ENCODE measurements at places on chromosomes 13 and 19. TPM values are rescaled to one million over a fixed set of nuclear protein-coding genes. Genes with fewer than 3 reads are reported as not detected.

GRCh38 chr19:7078008-7078407 lies 8.5 kb downstream of the ZNF557 start:
- no peak for DNase-seq

DNA sequence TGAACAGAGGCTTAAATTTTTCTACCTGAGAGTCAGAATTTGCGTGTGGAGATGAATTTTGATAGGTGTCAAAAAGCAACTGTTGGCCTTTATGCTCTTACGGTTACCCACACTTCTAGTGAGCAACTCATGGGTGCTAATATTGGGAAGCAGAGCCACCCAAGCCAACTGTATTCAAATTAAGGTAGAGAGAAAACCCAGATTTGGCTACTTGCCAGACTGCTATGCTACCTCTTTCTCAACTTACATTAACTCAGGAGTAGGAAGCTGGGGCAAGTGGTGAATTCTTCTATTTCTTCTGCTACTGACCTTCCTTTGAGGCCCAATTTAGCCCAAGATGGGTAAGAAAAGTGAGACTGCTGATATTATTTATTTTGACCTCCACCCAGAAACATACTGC lies 83.9 kb downstream of the OLFM4 start:
- no peak for DNase-seq

DNA sequence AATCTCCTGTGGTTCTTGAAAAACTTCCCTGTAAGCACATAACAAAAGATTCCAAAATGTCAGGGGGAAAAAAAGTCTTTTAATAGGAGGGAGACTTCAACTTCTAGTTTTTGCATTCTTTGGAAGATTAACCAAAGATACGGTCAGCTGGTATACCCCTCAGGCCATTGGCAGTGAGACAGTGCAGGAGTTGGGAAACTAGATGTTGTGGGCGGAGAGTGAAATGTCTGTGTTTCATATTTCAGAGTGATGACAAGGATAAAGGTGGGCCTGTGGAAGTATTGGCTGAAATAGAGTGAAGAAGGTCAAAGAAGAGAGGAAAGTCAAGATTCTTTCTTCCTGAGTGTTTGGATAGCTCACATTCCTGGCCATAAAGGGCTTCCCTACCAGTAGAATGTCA lies 40.8 kb downstream of the CYP2B6 start:
- no peak for DNase-seq

The JUNB gene
- 39.1 TPM for total RNA-seq

The LGALS14 gene
- 0.13 TPM for total RNA-seq

DNA sequence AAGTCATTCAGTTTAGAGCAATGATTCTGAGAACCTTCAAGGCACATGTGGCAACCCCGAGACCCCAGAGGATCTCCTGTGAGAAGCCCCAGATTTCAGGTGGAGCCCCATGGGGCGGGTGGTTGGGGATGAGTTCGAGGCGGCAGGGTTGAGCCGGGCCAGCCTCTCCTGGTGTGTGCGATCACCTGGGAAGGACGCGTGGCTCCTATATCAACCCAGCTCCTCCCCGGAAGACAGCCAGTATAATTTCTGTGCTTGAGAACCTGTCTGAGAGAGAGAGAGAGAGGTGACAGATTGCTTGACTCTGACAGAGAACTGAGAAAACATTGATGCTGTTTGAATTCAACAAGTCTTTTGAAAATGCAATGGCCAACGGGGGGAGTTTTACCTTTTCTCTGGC lies 89.0 kb downstream of the TEX29 start:
- no peak for DNase-seq

DNA sequence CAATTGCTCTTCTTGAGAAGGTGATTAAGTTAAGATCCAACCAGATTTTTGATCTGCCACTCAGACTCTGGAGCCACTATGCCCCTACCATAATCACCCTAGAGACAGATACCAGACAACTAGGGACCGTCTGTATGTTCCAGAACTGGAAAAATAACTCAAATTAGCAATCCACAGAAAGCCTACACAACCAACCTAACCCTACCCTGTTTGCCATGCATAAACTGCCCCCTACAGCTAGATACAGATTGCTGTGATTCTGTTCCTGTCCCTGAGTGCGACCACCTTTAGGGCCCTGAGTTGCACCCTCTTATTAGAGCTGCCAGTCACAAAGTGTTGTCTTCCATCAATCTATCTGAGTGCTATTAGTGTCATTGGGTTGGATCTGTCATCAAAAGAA lies 929.8 kb upstream of the SLITRK1 start:
- no peak for DNase-seq

The KRTDAP gene
- total RNA-seq: 0.18 TPM

The NDUFA7 gene
- total RNA-seq: 54.7 TPM

The PODNL1 gene
- total RNA-seq: 0.09 TPM

GRCh38 chr13:58151452-58151851 lies 519.9 kb downstream of the PCDH17 start:
- DNase-seq: peak; percentile 78

- no peak for DNase-seq
These were observed 794.7 kb downstream of the EFNB2 start for GRCh38 chr13:105740739-105741138.

The AZU1 gene
- 0.18 TPM for total RNA-seq

DNA sequence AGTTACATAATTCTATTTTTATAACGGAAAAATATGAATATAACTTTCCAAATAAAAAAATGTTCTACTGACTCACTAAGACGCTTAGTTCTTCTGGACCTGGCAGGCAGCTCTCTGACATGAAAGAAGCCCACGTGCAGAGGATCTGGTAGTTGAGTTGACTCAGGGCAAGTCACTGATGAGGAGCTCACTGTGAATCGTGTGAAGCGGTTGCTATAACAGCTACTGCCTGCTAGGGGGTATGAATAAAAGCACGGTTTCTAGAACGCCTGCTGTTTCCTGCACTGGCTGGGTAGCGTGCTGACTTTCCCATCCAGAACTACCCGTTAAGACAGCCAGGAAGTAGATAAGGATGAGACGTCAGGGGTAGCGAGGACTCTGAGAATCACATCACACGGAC lies 54.7 kb upstream of the WASF3 start:
- peak; percentile 83 for DNase-seq

Measured in muscle of leg (tissue), 16 donors.